SJSA1 (cell line): ENCODE measurements at places on chromosomes 5 and 9. TPM values are rescaled to one million over a fixed set of nuclear protein-coding genes. Genes with fewer than 3 reads are reported as not detected.

- DNase-seq = no peak
Observed at GRCh38 chr5:172832383-172833315, 1.4 kb upstream of the ERGIC1 start.

The DIPK1B gene
- not detected in 2 replicates for total RNA-seq

The GDA gene
- 0.22 and 0.39 TPM in 2 replicates for total RNA-seq

The ROPN1L gene
- total RNA-seq = 2.9 and 3.0 TPM in 2 replicates

- DNase-seq = no peak
Observed at GRCh38 chr5:119926301-119926700, 296.9 kb downstream of the FAM170A start.

DNA sequence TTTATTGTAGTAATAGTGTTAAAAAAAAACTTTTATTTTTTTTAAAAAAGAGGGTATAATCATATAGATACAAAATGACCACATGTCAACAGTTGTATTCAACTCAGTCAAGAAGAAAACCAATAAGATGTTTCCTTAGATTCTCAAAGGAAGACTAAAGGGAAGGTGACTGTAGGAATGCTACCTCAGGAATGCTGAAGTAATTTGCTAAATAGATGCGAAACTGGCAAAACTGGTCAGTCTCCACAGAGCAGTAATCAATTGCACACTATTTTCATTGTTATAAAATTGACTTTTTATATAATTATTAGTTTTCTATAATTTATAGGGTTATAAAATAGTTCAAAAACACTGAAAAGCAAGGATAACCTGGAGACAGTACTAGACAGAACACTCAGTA lies 204.8 kb downstream of the GABRG2 start:
- DNase-seq = no peak

DNA sequence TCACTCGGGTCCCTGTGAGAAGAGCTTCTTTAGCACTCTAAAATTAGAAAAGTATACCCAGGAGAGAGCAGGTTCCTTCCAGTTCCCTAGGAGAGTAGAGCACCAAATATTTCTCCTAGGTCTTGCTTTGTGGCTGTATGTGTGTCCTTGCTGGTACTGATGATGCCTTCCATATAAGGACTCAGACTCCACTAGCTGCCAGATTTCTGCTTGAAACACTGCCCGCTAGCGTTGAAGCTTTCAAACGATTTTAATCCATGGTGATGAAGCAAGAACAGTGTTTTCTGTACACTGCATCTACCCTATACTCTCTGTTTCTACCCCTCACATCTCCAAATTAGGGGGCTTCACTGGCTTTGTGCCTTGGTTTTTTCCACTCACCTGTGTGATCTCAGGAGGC lies 2.4 kb upstream of the SMC2 start:
- DNase-seq = peak; percentile 19

DNA sequence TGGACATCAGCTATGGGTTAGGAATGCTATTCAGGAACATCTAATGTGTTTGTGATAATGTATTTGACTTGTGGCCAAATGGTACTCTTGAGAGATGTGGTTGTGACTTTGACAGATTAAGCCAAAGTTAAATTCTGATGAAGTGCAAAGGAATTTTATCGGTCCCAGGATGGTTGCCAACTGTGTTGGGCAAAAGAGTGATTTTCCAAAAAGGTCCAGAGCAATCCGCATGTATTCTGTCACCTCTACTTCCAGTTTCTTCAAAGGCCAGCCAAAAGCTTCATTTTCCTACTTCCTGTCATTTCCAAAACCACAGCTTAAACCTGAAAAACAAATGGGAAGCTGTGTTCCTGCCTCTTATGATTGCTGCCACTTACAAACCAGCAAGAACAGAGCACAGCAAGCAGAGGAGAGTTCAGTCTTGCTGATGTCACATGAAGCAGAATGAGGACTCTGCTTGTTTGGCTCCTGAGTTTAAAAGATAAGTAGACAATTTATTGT lies 59.8 kb downstream of the MARCHF3 start:
- DNase-seq = no peak

GRCh38 chr9:100700689-100701318 lies 122.9 kb downstream of the CAVIN4 start:
- no peak for DNase-seq

DNA sequence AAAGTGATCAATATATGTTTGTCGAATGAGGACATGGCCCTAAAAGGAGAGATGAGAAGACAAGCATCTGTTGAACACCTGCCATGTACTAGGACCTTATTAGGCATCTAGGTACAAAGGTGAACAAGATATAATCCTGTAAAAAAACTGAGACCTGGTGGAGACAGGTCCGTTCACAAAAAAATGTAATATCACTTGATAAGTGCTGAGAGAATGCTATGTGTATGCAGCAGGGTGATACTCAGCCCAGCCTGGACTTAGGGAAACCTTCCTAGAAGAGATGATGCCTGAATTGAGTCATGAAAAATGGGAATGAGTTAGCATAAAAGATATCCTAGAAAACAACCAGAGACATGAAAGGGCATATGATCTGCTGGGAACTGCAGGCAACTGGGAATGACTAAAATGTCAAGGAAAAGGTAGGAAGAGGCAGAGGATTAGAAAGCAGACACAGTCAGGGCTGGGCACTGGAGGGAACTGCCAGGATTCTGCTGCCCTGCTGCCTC lies 108.5 kb downstream of the ADRB2 start:
- DNase-seq = no peak

GRCh38 chr9:34958411-34958982 lies 412 bp downstream of the PHF24 start:
- DNase-seq = no peak

DNA sequence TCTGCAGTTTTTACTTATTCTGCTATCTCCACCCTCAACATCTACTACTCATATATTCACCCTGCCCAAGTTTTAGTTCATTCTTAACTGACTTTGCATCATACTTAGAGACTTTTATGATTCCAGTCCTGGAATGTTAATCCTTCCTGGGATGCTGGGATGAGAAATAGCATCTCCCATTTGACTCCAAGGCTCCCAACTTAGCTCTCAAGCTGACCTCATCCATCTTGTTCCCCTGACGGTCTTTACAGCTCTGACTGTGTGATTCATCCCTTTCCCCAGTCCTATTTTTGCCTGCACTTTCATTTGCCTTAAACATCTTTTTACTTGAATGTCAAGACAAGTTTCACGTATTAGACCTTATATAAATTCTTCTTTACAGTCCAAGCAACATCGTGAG lies 297.8 kb downstream of the EPB41L4A start:
- no peak for DNase-seq

The ATP10B gene
- not detected in 2 replicates for total RNA-seq

- peak; percentile 43 for DNase-seq
Observed at GRCh38 chr9:70297141-70297540, 38.4 kb downstream of the SMC5 start.

GRCh38 chr5:134289509-134290113 lies 63.7 kb upstream of the PPP2CA start:
- DNase-seq = peak; percentile 72

DNA sequence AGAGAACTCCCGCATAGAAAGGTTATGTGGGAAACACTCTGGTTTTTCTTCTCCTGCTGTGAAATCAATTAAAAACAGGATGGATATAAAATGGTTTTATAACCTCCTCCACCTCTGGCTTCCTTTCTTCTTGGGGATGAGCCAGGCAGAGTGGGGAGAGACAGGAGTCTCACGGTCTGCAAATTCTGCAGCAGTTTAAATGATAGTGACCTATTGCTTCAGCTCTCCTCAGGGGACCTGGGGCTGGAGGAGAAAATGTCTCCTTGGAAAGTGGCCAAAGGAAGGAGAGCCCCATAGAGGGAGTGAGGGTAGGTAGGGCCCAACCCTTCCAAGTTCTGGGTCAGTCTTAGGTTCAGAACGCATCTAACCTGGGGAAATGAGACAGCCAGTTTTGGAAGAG lies 118.8 kb downstream of the MTX3 start:
- no peak for DNase-seq

GRCh38 chr5:99926463-99926862 lies 608.7 kb upstream of the FAM174A start:
- DNase-seq = no peak

- no peak for DNase-seq
Observed at GRCh38 chr9:78130004-78130403, 98.4 kb upstream of the GNAQ start.

DNA sequence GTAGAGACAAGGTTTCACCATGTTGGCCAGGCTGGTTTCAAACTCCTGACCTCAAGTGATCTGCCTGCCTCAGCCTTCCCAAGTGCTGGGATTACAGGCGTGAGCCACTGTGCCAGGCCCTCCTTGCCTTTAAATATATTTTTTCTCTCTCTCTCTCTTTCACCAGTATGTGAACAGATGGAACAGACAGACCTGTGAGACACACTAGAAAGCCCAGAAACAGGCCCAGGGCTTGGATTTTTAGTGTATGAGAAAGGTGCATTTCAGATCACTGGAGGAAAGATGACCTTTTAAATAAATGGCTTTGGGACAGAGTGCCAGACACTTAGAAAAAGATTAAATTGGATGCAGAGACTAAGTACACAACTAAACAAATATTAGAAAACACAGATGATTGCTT lies 3.1 kb downstream of the RASGEF1C start:
- no peak for DNase-seq

DNA sequence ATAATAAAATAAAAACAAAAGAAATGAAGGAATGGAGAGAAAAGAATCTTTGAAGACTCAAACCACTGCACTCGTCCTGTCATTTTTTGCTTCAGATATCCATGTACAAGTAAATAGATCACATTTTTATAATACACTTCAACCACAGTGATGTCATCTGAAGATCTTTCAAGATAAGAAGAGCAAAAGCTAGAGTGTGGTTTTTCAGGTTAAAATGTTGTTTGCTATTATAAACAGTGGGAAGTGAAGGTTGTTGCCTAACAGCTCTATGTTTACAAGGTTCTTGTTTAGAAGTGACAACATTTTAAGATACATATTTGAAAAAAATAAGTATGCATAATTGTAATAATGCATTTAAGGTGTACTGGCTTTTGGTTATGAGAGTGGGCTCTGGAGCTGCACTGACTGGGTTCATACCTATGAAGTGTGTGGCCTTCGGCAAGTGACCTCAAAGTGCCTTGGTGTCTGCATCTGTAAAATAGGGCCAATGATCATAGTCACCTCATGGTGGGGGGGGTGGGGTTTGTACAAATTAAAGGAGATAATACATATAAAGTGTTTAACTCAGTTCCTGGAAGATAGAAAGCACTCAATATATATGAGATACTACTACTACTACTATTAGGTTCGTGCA lies 45.5 kb upstream of the IL7R start:
- no peak for DNase-seq

DNA sequence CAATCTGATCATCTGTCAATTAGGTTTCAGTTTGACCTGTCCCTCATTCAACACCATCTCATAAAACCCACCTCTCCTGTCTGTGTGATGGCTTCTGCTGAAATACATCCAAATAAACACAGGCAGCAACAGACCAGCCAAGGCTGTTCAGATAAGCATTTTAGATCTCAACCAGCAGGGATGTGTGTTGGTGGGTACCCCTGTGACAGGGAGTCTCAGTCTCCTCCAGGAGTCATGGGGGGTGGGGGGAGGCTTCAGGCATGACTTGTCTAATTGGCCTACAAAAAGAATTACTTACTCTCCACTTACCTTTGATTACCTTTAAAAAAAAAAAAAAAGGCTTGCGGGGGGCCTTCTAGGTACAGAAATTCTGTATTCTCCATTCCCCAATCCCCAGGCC lies 65.9 kb downstream of the ROR2 start:
- no peak for DNase-seq

DNA sequence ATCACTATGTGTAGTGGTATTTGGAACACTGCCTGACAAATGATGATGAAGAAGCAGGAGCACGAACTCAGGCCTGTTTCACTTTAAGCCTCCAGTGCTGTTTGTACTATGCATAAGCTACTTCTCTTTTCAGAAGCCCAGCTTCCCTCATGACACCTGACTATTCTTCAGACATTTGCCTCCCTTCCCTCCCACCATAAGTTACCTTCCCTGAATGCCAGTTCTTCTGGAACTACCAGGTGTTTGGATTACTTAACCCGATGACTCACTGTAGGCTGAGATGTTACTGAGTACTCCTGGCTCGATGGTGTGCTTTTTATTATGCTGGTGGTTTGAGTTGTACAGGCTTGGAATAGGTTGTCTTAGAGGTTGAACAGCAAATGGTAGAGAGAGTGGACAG lies 180.0 kb downstream of the SPATA31D1 start:
- DNase-seq = no peak

The CCNO gene
- total RNA-seq = 0.34 TPM in 1 of 2 replicates, not detected in the other

DNA sequence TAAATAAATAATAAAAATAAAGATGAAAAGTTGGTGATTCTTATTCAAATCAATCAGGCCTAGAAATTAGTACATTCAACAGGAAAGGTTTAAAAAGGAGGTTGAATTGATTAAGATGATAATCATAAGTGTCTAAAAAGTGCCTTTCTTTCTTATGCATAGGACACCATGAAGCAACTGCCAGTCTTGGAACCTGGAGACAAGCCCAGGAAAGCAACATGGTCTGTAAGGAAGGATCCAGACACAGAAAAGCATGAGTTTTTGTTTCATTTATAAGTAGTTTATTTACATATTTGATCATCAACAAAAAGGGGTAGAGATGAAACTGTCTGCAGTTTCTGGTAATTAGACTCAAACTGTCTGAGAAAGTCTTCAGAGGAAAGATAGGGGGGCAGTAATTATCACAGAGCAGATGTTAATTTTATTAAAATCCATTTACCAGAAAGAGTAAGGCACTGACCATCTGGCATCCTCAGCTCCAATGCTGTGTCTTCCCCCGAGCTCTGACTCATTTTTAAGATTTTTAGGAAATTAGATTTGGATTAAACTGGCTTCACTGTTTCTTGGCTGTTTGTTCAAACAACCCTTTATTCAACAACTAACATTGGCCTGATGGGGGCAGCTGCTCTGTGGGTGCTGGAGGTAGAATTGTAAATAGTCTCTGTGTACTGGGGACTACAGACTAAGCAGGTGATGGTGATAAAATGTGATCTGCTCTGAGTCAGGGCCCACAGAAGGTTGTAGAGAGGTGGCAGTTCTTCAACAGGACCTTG lies 2.7 kb downstream of the RABEPK start:
- DNase-seq = no peak

- DNase-seq = no peak
Observed at GRCh38 chr5:143002459-143003327, 232.5 kb downstream of the ARHGAP26 start.

DNA sequence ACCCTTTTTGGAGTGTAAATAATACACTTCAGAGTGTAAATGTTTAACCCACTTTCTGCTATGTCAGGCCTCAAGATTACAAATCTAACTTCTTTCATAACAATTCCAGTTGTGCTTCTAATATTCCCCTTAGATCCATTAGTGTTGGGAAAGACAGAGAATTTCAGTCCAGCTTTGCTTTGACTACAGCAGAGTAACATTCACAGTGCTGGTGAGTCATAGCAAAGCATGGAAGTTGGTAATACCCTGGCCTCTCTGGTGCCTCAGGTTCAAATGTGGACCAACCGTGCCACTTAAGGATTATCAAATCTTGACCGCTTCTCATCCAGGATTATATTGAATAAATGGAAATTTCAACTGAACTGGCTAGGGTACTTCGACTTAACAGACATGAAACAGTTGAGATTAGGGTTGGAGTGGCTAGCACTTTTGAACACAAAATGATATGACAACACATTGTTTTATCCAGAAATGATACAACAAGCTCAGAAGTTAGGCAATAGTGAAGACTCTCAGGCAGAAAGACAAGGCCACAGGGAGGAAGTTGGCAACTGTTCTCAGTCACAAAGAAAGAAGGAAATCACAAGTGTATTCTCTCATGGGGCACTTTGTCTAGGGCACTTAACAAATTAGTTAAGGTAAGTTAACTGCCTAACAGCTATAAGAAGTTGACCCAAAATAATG lies 24.4 kb upstream of the RASA1 start:
- DNase-seq = no peak

- no peak for DNase-seq
Observed at GRCh38 chr9:23841304-23841703, 15.3 kb upstream of the ELAVL2 start.

The ACOT12 gene
- not detected in 2 replicates for total RNA-seq
